ENCODE measurements at places on chromosomes 16 and 17.

DNA sequence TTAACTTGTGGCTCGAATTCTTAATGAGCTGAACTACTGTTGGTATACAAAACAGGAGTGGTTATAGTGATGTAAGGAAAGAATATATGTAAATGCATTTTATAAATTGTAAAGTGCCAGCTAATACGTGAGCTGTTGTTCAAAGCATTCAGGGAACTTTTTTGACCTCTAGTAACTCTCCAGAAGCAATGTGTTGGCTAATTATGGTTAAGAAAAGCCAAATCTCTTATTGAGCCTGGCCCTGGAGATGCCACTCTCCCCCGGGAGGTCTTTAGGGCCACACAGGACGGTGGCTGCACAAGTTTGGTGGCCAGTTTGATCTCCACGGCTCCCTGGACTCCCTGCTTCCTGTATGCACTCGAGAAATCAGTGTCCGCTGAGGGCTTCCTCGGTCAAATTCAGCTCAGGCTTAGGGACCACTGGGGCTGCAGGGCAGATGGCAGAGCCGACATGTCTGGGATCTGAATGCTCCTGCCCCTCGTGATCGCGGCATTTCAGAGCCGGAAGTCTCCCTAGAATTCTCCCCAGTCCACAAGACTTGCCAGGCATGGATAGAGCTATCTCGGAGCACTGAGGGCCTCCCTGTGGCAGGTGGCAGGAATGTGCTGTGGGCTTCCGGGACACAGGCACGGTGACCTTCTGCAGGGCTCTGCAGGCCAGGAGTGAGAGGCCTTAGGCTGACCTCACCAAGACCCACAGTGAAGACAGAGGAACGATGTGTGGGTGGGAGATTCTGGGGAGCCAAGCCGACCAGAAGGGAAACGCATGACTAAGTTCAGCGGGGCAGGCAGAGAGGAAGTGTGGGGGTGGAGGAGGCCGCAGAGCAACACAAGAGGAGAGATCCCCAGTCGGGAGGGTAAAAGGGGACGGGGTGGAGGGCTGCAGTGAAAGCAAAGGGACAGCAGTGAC, 18.6 kb upstream of the PITPNM3 start:
- DNase-seq: peak; percentile 53

DNA sequence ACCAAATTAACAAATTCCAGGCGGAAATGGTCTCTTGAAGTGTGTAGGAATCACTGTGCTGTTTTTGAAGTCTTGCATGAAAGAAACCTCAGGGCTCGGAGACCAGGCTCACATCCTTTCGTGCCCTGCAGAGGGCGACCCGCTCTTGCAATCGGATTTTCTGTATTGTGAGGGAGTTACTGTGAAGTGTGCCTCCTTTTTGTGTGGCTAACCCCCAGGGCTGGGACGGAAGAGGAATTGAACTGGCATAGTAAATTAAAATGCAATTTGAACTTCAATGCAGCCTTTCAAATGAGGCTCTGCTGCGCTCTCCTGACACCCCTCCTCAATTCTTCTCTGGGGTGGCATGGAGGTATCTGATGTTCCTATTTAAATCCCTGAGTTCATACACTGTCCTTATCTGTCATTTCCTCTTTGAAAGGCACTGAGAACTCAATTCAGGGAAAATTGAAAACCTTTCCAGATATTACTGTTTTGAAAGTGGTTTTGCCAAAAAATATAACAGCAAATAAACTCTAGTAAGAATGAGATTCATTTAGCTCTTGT, 51.5 kb upstream of the MGAT5B start:
- peak; percentile 46 for DNase-seq

DNA sequence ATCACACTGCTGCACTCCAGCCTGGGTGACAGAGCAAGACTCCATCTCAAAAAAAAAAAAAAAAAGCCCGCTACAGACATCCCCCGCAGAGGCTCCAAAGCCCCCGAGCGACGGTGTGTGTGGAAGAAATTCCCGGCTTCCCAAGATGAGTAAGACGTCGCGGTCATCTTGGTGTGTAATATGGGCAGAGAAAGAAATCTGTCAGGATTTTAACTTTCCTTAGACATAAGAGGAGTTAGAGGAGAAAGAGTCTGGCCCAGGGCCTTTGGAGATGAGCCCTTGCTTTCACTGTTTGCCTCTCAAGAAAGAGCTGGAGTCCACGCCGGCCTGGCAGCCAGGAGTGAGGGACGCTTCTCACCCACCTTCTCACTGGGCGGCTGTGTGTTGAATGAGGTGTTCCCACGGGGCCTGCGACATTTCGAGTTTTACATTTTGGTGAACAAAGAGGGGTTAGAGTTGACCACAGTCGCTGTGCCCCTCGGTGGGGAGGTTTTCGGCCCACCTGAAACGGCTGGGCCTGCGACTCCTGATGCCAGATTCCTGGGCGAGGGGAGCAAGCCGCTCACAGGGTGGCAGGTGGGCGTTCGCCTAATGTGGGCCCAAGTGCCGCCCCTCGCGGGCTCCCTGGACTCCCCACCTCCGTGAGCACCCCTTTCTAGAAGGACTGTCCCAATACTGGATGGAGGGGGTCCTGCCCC, 17.9 kb downstream of the C1QTNF1 start:
- no peak for DNase-seq

- peak; percentile 28 for DNase-seq
Measured at GRCh38 chr17:83182620-83183101, 103.3 kb downstream of the METRNL start.

DNA sequence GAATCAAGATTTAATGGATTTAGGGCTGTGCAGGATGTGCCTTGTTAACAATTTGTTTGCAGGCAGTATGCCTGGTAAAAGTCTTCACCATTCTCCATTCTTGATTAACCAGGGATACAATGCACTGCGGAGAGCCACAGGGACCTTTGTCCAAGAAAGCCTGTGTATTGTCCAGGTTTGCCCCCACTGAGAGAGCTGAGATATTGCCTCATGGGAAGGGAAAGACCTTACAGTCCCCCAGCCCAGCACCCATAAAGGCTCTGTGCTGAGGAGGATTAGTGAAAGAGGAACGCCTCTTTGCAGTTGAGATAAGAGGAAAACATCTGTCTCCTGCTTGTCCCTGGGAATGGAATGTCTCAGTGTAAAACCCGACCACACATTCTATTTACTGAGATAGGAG, 2169.6 kb downstream of the TP53TG3F start:
- no peak for DNase-seq

DNA sequence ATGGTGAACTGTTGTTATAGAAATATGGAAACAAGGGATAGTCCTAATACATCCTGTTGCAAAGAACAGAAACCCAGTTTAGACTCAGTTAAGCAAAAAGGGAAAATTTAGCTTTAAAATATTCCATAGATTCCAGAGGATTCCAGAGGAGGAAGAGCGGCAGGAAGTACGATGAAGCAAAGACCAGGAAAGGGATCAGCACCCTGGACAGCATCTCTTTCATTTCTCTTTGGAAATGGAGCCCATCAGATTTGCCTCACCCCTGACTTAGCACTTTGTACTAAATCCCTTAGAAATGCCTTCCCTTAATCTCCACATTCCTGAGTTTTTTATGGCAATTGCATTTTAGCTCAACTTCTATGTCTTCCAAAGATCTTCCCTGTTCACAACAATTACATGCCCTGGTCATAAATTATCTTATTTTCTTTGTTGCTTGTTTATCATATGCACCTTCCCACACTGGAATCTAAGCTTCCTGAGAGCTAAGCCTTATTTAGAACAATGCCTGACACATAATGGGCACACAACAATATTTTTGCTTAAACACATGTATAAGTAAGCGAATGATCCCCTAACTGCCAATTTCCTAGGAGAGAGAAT, 150.0 kb upstream of the RBFOX1 start:
- no peak for DNase-seq

- DNase-seq: no peak
Measured at GRCh38 chr16:69306031-69306430, 5.1 kb upstream of the VPS4A start.

DNA sequence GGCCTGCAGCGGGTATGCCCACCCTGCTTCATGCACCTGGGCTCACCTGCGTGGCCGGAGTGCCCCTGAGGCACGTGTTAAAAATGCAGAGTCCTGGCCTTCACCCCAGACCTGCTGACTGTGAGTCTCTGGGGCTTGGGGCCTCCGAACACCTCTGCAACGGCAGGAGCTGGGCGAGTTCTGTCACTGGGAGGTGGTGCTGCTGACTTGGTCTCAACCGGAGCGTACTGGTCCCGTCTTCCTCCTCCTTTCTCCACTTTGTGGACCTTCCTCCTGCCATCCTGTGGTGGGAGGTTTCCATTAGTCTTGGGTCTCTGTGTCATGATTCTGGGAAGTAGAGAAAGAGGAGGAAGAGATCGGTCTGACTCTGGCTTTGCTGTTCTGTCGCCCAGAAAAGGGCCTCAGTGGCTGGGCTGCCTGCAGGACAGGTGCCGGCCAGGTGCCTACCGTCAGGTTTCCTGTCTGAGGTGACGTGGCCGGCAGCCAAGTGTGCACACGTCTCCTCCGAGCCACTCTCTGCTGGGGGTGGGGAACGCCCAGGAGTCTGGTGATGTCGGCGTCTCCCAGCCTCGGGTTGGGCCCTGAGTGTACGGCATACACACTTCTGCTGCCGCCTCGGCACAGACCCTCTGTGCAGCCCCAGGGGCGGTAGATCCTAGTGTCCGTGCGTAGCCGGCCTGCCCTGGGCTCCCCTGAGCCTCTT, 6.9 kb downstream of the TSC2 start:
- no peak for DNase-seq

DNA sequence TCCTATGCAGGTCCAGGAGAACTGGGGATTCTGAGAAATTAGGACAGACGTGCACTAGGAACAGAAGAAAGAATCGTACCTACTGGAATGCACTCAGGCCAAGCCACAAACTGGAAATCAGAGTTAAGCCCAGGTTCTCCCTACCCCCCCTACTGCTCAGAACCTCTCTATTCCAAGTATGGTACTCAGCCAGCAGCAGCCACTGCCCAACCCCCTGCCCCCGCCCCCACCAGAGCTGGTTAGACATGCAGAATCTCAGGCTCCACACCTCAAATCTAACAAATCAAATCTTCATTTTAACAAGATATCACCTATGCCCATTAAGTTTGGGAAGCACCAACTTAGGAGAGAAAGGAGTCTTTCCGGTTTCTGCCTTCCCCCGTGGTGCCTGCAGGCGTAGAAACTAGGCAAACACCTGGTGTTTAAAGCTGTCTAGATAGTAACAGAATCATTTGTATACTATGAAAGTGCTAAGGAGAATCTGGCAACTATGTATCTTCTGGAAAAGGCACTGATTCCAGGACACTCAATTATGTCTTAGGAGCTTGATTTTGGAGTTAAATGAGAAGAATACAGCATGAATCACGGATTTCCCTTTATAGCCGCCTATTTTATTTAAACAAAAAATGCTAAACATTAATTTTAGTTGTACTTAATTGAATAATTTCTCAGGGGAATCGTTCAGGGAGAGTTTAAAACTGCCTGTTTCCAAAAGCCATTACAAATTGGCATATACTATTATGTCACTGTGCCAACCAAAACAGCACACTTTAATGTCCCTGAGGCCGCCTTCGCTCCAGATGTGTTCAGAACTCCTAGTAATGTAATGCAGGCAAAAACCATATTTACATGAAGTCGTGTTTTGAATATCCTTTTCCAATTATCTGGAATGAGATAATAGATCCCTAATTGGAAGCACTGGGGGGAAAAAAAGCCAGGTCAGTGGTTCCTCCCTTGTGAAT, 166.5 kb downstream of the STX8 start:
- peak; percentile 65 for DNase-seq

- no peak for DNase-seq
Measured at GRCh38 chr17:73327676-73328075, 15.9 kb upstream of the CDC42EP4 start.

DNA sequence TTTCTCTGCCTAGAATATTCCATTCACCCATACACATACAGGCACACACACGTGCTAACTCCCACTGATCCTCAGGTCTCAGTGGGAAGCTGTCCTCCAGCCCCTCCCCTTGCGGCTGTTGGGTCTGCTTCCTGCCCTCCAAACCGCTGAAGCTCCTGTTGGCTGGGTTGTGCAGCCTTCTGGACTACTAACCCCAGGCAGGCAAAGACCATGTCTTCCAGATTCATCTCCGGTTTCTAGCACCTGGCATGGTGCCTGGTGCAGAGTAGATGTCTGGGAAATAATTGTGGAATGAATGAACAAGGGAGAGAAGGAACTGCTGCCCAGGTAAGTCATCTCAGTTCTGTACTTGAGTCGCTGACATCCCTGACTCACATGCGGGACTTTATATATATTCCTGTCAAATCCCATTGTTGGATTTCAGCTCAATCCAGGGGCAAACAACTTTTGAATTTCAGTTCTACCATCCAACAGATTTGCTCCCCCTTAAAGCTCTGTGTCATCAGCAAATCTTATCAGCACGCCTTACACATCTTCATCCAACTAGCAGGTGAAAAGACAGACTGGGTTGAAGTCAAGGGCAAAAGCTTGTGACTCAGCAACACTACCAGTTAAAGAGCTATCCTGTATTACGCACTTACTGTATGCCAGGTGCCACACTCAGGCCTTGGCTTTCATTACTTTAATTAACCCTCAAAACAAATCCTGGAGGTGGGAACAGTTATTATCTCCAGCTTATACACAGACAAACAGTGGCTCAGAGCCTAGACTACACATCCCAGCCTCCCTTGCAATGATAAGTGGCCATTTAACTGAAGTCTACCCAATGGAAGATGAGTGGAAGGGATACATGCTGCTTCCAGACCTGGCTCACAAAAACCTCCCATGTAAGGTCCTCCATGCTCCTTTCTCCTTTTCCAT, 51.1 kb downstream of the SRCIN1 start:
- no peak for DNase-seq

DNA sequence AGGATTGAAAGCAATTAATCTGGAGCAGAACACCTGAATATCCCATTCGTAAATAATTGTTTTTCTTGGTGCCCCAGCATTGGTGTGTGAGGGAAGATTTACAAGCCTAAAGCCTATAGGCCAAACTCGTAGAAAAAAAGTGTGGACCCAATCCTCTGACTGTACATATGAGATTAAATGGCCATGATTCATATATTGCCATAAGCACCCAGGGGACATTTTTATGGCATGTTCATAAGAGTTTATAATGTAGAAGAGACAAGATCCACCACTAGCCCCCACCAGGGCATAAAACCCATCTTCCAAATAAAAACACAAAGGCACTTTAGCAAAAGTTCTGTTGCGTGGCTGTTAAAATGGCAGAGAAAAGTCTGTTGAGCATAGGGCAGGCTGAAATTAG, 15.5 kb upstream of the SALL1 start:
- DNase-seq: no peak

- no peak for DNase-seq
Measured at GRCh38 chr16:50744881-50745280, 3.0 kb downstream of the CYLD start.
